ENCODE measurements at places on chromosomes 6 and 20.
A peak's percentile ranks its signal among the peaks of the same experiment; 100 is the strongest.

DNA sequence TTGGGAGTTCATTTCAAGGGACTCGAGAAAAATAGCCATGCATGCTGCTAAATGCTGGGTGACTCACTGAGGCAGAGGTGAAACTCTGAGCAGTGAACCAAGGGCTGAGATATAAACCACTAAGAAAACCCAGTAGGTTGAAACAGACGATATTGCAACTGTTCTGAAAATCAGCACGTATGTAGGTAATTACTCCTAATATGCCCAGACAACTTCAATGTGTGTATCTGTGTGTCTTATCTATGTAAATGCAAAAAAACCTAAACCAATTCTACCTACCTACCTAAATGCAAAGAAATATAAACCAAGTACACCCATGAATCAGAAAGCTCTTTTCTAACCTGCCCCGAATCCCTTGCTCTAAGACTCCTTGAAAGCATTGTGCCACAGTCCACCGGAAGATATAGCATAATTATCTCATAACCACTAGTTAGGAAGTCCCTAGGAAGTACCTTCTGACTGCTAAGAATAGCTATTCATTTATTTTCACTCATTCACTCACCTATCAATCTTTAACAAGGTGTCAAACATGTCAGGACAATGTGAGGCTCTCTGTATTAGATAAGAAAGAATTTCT lies 458.7 kb upstream of the RUNX2 start:
- no peak for DNase-seq

DNA sequence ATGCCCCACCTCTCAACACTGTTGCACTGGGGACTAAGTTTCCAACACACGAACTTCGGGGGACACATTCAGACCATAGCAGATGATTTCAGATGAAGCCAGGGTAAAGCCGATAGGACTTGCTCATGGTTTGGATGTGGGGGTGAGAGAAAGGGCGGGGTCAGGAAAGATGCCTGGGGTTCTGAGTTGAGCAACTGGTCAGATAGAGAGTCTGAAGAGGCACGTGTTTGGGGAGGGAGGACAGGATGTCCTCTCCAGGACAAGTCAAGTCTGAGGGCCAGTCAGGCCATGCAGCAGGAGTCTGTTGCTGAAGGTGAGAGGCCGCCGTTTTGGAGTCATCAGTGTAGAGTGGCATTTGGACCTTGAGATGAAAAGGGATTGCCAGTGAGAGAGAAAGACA lies 197.9 kb upstream of the SNX9 start:
- no peak for DNase-seq

DNA sequence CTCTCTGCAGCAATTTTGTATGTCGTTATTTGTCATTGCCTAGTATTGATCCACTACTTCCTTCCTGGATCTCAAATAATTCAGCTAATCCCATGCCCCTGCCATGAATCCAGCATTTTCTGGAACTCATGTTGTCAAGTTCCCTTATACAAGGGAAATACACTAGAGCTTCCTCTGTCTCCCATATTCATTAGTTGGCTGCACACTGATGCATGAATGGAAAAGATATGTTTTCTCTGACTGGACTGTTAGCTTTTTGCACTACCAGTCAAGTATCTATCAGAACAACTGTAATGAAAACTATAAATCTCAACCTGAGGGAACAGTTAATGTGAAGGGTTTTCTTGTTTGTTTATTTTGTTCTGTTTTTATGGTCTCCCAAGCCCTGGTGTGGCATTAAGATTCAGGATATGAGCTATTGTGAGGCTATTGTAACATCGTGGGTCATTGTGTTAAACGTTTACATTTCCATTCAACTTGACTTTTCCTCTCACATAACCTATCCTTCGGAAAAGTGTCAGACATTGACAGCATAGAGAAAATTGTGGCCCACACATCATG lies 102.5 kb upstream of the FAM8A1 start:
- DNase-seq, result no peak

GRCh38 chr20:60559462-60559861 lies 601.2 kb downstream of the CDH26 start:
- no peak for DNase-seq

DNA sequence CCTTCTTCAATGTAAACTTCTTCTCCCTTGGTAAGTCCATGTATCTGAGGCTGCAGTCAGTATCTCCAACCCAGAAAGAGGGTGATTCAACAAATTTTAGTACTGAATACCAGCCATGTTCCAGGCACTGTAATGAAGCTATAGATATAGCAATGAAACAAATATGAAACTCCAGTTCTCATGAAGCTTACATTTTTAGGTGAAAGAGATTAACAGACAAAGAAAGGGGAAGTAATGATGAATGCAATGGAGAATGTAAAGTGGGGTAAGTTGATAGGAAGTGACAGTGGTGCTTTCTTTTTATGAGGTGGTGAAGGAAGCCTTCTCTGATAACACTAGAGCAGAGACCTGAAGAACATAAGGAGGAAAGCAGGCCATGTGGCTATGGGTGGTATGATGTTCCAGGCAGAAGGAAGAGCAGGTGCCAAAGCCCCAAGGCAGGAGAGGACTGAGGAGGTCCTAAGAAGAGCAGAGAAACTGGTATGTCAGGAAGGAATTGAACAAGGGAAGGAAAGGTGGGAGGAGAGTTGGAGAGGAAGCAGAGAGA lies 143.6 kb downstream of the TFAP2B start:
- no peak for DNase-seq

- DNase-seq, result peak; percentile 59
These were observed 362.8 kb downstream of the ESR1 start for GRCh38 chr6:152170313-152170701.

GRCh38 chr6:21589352-21590345 lies 3.9 kb upstream of the SOX4 start:
- peak; percentile 70 for DNase-seq

DNA sequence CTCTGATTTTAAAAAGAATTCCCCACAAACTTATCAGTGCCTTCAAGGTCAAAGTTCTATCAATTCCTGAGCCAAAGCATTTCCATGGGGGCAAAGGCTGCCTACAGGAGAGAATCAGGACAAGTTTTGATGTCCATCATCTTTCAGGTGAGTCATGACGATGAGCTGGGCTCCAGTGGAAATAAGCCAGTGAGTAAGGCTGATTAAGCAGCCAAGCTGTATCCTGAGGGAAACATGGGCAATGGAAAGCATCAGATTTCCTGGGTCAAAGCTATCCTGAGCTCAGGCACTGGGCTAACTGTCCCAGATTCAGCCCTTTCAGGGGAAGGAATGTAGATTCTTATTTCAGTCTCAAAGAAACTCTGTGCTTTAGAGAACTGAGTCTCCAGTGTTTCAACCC lies 377.4 kb downstream of the CD109 start:
- peak; percentile 82 for DNase-seq

DNA sequence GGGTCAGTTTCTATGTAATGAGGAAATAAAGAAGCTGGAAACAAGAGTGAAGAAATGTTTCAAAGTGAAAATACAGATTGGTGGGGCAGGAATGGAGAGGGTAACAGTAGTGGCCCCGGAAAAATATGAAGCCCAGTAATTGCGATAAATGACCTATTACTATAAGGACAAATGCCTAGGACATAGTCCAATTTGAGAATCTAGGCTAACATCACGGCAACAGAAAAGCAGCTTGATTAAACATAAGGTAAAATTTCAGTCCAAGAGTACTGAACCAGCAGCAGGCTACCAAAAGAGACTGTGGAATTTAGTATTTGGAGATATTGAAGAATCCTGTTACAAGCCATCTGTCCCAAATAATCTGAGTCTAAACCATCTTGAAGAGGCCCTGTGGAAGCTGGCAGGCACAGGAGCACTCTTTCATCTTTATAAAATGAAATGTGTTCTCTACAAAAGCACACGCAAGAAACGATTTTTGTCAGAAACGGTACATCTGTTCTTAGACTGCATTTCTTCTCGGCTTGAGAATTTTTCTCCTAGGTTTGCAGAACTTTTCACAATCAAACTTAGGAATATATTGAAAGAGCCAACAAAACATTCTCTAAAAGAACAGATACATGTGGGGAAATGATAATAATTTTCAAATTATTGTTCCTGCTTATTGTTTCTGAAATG lies 49.3 kb downstream of the ELOVL5 start:
- DNase-seq, result no peak

DNA sequence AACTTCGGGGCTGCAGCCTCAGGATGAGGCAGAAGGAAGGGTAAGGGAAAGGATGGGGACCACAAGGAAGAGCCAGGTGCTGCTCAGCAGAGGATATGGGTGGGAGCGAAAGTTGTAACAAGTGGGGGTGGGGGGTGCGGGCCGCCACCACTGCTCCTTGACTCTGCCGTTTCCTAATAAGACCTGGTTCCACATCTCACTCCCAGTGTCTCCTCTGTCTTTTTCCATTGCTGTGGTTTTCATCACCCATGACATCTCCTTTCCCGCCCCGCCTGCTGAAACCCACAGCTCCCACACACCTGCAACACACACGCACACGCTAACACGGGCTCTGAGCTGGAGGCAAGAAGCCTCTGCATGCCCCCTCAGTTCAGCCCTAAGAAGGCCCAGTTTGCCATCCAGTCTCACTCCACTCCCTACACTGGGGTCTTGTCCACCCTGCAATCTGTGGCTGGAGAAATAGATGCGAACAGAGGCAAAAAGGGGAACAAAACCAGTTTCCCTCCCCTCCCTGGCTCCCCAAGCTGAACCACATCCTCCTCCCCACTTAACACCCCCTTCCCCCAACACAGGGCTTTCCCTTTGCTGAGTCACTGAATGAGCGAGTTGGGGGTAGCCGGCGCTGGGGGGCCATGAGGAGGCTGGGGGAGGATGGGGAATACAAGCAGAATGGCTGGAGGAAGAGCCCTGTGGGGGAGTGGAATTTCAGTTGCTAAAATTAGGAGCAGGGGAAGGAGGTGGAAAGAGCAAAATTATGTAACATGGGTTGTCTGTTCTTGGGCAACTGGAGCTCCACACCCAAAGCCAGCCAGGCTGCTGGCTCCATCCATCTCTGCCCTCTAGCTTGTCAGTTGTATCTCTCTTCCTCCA lies 11.5 kb downstream of the NFKBIL1 start:
- peak; percentile 70 for DNase-seq

DNA sequence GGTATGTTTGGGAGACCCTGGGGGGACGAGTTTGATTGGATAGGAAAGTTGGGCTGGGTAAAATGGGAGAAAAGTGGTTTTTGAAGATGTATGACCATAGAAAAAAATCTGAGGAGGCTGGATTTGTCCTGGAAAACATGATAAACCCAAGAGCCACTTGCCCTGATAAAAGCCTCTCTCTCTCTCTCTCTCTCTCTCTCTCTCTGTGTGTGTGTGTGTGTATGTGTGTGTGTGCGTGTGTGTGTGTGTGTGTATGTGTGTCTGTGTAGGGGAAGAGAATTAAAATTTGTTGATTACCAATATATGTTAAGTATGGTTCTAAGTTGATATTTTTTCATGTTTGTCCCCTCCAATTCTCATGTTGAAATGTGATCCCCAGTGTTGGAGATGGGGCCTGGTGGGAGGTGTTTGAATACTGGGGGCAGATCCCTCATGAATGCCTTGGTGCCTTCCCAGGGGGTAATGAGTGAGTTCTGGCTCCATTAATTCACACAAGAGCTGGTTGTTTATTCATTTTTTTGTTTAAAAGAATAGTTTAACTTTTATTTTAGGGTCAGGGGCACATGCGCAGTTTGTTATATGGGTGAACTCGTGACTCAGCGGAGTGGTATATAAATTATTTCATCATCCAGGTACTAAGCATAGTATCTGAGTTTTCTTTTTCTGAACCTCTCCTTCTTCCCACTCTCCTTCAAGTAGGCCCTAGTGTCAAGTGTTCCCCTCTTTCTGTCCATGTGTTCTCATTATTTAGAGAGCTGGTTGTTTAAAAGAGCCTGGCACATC lies 208.8 kb downstream of the TFAP2B start:
- DNase-seq, result no peak

DNA sequence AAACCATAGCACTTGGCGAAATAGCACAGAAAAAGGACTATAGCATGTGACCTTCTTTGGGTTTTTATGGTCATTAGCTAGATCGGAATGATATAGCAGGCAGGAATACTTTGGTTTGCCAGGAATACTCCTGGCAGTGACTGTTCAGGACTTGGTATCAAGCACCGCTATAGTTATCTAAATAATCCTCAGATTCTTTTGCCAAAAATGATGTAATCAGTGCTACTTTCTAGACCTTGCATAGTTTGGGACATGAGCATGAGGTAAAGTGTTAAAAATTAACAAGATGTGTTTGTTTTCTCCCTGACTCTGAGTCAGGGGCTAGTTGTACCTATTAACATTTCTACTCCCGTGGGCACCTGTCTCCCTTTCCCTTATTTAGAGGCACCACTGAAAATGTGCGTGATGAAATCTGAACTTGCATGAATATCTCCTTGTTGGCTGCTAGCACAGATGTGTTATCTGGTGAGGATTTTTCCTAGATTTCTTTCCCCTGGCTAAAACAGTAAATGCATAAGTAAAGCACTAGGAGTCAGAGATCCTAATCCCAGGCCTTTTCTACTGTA lies 511.0 kb downstream of the CDKAL1 start:
- peak; percentile 56 for DNase-seq

DNA sequence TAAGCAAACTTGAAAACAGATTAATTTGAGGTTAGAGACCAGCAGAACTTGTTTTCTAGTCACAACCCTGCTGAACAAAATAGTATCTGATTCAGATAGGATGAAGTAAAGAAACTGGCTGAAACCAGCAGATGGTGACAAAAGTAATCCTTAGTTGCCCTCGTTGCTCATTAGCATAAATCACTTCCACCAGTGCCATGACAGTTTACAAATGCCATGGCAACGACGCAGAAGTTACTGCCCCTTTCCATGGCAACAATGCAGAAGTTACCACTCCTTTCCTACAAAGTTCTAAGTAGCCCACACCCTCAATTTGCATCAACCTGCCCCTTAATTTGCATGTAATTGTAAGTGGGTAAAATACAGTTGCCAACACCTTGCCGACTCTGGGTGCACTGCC lies 23.7 kb downstream of the SNRPB start:
- no peak for DNase-seq
